ENCODE measurements at places on chromosomes 16 and 17.

DNA sequence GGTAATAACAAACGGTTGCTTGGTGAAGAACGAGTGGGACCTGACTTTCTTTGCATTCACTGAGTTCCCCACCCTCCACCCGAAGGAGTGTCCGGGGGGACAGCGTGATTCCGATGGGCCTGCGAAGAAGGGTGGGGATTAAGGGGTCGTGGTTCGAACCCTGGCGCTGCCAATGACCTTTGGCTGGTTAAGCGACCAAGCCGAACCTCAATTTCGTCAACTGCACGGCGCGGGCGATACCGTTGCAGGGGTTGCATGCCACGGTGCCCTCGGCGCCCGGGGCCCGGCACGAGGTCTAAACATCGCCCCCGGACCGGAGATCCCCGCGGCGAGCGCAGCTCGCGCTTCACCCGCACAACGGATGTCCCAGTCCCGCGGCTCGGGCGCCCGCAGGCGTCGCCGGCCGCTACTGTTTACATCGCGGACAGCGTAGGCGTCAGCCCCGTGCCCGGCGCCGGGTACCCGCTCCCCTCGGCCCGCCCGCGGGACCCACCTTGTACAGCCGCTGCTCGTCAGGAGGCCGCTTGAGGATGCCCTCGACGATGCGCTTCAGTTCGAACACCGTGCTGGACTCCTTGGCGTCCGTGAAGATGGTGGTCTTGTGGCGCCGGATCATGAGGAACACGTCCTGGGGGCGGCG lies 460 bp downstream of the ELOB start:
- no peak for DNase-seq

DNA sequence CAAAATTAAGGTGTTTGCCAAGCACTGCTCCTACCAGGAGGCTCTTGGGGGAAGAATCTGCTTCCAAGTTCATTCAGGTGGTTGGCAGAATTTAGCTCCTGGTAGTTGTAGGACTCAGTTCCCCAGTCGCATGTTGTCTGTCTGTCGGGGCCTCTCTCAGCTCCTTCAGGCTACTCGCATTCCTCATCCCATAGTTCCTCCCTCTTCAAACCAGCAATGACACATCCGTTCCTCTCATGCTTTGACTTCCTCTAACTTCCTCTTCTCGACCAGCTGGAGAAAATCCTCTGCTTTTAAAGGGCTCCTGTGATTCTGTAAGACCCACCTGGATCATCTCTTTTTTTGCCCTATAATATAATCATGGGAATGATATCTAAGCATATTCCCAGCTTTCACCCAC lies 108.1 kb downstream of the PMP22 start:
- no peak for DNase-seq

DNA sequence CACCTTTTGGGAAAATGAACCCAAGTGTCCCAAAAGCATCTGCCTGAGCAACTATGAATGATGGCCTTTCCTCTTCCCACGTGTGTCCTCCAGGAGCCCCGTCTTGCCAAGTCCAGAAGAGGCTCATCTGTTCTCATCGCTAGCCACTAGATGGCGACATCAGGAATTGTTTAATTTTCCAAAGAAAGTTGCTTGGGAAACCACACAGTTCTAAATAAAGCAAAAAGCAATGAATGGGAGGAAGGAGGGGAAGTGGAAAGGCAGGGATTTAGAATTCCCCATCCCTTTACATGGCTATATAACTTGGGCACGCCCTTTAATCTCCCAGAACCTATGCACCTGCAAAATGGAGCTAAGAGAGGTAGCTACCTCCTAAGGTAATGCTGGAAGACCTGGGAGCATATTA lies 9.0 kb upstream of the CDH5 start:
- peak; percentile 66 for DNase-seq

DNA sequence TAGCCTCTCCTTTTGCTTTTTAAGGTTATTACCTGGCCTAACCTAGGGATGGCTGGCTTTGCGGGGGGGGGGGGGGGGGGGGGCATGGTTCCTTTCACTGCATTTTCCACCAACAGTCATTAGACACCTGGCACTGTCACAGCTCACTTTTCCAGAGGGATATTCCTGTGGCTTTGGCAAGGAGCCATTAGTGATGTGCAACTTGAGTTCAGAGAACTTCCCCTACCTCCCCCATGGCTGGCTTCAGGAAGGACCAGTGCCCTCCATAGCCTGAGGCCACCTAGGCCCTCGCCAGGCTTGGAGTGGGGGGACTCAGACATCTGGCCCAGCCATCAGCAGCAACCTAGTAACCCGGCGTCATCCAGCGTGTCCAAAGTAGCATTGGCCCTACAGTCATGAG lies 234.6 kb downstream of the CPPED1 start:
- no peak for DNase-seq

GRCh38 chr16:23248261-23249194 lies 53.6 kb upstream of the SCNN1B start:
- no peak for DNase-seq

- DNase-seq: no peak
Measured at GRCh38 chr16:27286451-27286850, 17.9 kb upstream of the NSMCE1 start.

DNA sequence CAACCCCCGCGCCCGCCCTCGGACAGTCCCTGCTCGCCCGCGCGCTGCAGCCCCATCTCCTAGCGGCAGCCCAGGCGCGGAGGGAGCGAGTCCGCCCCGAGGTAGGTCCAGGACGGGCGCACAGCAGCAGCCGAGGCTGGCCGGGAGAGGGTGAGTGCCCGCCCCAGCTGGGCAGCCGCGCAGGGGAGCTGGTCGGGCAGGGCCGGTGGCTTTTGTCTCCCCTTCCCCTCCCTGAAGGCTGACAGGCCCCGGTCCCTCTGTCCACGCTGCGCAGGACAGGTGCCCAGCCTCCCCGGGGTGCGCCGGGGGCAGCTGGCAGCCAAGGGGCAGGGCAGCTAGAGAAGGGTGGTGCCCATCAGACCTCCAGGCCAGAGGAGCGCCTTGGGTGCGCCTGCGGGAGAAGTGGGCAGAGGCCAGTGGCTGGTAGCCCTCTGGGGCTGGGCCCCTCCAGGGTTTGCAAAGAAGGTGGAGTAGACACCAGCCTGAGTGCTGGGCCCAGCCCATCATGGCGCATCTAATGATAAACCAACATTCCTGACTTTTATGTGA lies 278 bp downstream of the ITGB4 start:
- DNase-seq: no peak

DNA sequence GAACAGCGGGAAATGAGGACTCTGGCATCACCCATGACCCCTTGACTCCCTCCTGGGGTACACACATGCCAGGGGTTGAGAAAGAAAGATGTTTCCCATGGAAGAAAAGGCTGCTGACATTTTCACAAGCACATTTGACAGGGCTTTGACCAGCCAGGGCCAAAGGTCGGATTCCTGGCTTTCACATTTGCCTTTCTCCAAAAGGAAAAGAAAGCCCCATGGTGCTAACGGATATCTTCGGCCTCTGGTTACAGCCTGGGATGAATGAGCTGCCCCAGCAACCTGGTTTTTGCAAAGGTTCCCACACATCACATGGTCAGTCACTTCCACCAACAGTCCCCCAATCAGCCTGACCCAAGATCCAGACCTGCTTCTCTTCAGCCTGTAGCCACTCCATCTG lies 478.2 kb upstream of the CDH11 start:
- peak; percentile 73 for DNase-seq

DNA sequence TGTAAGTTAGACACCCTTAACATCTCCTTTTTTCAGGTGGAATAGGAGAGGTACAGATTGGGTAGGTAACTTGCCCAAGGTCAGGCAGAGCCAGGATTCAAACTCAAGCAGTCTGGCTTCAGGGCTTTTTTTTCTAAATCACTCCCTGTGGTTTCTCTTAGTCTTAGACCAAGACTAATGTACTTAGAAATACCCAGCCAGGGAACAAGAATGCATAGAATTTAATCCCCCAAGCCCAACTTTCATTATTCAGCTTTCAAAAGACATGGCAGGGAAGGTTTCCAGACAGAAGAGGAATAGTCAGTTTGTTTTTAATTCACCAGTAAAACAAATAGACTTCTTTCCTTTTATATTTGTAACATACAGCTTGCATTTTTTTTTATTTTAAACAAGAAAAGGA lies 305.2 kb upstream of the RBFOX1 start:
- no peak for DNase-seq

- no peak for DNase-seq
Measured at GRCh38 chr17:72996791-72997190, 95.7 kb downstream of the SLC39A11 start.

DNA sequence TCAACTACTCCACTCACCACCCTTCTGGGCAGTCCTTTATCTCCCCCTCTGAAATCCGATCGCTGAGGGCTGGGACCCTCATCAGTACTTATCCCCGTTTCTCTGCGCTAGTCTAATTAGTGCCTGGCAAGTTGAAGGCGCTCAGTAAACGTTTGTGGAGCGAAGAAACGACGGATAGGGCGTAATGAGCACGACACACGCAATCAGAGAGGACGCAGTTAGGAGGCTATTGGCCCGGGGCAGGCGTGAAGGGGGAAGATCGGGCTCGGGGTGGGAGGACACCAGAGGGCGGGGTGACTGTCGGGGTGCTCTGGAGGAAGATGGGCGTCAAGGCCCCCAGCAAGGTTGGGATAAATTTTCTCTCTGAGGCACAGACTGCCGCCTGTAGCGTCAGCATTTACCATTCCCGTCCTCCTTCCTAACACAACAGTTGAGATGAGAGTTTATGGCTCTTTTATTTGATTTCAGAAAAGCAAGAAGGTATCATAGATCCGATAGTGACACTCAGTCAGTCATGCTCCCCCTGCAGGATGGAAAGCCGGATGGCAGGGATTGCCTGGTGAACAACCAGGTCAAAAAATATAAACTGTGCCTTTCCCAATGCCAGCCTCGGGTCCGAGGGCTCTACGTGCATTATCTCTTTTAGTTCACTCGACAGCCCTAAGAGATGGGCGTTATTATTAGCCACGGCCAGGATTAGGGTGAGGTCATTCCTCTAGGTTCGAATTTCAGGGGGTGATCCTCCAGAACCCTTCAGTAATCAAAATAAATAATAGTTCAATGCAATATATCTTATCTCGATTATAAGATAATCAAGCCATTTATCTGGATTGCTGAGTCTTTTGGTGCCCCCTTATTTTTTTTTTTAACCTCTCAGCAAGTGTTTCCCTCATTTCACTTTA lies 9.5 kb upstream of the ARL4D start:
- DNase-seq: peak; percentile 80

- DNase-seq: no peak
Measured at GRCh38 chr17:33927732-33928133, 327.4 kb upstream of the CCL2 start.

- no peak for DNase-seq
Measured at GRCh38 chr16:84501077-84501735, 3.3 kb downstream of the MEAK7 start.

DNA sequence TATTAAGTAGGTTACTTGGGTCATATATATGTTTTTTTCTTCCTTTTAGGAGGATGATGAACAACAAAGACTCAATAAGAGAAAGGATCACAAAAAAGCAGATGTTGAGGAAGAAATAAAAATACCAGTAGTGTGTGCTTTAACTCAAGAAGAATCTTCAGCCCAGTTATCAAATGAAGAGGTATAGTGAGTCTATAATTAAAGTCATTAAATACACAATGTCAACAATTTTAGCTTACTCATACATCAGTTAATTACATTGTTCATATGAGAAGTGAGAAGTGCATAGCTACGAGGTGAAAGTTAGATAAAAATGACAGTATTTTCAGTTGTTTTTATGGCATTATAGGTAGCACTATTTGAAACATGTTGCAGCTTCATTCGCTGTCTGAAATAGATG lies 65.2 kb downstream of the NUP88 start:
- no peak for DNase-seq

DNA sequence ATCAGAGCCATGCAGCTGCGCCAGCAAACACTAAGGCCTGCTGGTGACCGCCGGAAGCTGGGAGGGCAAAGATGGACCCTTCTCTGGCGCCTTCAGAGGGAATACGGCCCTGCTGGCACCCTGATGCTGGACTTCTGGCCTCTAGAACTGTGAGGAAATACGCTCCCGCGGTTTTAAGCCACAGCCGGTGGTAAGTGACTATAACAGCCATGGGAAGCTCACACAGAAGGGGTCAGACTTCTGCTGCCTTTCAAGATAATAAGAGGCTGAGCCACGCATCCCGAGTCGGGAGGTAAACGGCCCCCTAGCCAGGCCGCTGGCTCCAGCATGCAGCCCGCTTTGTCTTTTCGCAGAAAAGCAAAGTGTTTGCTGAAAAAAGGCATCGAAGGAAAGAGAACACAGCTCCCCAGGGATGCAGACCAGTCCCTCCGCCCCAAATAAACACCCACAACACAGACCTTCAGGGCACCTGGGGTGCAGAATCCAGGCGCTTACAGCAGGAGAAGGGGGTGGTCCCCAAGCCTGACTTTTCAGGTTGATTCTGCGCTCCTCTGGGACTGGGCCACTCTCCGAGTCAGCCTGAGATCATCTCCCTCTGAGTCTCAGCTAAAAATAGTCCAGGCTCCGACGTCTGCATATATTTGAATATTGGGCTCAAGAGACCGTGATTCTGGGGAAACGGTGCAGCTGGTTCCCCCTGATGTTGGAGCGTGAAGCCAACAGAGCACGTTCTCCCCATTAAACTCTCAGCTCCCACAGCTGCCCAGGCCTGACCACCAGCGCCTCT lies 89.7 kb downstream of the MGAT5B start:
- DNase-seq: peak; percentile 55

- DNase-seq: no peak
Measured at GRCh38 chr17:47219621-47220475, 10.7 kb downstream of the MYL4 start.

- no peak for DNase-seq
Measured at GRCh38 chr17:38690386-38690785, 14.7 kb upstream of the MLLT6 start.

GRCh38 chr17:17681744-17682292 lies 560 bp downstream of the RAI1 start:
- DNase-seq: peak; percentile 79

- DNase-seq: peak; percentile 86
Measured at GRCh38 chr17:1908699-1909309, 79.0 kb downstream of the RPA1 start.

DNA sequence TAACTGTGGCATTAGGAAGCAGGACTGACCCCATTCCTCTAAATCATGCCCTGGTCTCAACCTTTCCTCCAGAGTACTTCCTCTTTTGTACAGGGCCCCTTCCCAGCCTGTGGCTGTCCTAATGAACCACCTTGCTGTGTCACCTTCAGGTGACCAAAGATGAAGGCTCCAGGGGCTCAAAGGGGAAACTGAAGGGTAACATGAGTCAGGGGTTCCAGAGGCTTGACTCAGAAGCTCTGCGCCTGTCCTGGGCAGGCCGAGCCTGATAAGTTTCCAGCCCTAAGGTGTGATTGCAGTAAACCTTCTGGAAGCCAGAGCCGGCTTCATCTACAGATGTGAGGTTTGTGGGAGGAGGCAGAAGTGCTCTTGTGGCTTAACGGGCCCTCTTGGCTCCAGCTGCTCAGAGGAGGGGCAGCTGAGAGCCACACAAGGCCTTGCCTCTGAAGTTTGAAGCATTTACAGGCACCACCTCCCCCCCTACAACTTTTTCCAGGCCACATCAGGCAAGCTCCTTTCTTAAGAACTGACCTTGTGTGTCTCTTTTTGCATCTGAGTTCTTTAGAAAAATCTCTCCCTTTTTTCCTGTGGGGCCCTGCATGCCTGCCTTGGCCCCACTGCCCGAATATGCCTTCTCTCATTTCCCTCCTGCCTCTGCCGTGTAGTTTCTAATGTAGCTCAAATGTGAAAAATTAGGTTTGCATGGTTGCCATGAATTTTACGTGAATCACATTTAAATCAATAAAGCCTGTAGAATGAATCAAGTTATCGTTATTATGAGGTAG lies 149.9 kb downstream of the CLEC16A start:
- no peak for DNase-seq
